ENCODE measurements at places on chromosomes 2 and 18.

GRCh38 chr2:225064362-225064761 is 22.1 kb upstream of the DOCK10 start:
- DNase-seq: no peak

GRCh38 chr2:151922845-151923666 is 94.8 kb upstream of the ARL5A start:
- no peak for DNase-seq

DNA sequence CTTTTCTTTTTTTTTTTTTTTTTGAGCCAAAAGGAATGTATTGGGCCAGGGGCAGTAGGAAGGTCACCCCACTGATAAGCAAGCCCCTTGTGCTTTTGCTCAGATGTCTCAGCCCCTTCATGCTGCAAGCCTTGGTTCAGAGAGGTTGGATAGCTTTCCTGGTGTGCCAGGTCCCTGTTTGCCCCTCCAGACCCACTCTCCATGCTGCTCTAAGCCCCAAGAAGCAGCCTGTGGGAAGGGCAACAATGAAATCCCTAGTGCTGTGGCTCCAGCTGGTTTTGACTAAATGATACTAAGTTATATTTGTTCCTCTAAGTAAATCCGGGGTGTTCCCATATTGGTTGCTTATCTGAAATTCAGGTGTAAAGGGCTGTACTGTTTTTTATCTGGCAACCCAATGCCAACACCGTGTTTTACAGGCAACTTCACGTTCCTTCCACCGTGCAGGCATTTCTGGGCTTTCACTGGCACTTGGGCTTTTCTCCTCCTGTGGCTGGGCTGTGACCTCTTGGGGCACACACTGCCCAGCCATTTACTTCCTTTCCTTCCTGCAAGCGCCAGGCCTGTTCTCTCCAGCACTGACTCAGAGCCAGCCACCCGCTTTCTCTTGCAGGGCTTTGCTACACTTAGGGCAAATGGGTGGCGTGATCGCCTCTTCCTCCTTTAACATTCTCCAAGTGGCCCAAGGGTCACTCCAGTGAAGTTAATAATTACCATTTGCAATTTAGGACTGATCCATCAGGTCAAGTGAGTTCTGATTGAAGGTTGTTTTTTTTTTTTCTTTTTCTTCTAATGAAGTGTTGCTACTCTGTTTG is 21.6 kb downstream of the MERTK start:
- DNase-seq: no peak

- DNase-seq: no peak
These were observed 265.8 kb upstream of the ID2 start for GRCh38 chr2:8416001-8416571.

DNA sequence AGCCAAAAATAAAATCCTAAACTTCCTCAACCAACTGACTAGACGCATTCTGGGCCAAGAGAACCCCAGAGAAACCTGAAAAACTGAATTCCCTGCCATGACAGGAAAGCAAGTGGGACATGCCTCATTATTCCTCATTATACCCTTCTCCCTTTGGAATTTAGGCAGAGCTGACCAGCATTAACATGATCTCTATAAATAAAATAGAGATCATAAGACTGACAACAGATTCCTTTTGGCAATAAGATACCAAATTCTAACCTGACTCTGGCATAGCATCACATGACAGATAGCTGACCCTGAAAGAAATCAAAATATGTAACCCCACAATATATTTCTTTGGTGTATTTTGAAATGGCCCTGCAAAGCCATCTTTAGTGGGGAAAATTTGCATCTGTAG is 277.8 kb upstream of the SLC14A2 start:
- DNase-seq: no peak
